EH (cell line): ENCODE measurements at places on chromosomes 7 and 10.

- DNase-seq, result no peak
These were observed 98.4 kb upstream of the FRMD4A start for GRCh38 chr10:14429043-14429700.

DNA sequence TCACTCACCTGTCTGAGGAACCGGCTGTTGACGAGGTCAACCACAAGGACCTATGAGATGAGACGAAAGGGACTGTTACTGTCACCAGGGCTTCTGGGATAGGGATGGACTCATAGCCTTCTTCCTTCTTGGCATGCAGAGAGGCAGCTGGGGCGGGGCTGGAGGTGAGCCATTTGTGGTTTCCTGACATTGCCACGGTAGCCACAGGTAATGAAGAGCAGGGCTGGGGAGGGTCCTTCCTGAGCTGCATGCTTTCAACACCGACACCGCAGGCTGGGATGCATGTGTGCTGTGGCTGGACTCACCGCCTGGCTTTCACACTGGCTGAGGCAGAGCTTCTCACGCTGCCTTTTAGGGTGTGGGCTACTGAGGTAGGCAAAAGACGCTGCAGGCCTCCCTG, 46.4 kb upstream of the MKRN1 start:
- DNase-seq, result peak; percentile 41

GRCh38 chr7:25759286-25759685, 392.7 kb upstream of the NFE2L3 start:
- DNase-seq, result no peak

DNA sequence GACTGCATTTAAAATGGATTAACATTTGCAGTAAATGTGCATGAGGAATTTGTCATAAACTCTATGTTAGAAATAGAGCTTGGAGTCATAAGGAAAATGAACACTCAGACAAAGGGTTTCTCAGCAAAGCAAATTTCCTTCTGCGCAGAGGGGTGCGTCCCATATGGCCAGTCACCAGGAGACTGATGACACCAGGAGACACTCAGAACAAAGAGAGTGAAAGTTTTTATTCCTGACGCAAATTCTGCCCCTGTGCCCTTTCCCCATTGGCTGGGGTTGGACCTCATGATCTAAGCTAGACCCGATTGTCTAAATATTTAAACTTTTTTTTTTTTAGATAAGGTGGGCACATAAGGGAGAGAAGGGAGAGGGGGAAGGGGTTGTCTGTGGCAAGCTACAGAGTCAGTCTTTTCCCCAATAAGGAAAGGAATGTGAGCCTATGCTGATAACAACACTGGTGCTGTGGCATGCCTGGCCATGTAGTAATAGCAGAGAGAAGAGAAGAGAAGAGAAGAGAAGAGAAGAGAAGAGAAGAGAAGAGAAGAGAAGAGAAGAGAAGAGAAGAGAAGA, 202.0 kb downstream of the POM121L12 start:
- DNase-seq, result no peak

GRCh38 chr7:37285706-37286453, 162.8 kb downstream of the ELMO1 start:
- DNase-seq, result no peak

GRCh38 chr7:99011706-99012404, 132.1 kb downstream of the SMURF1 start:
- no peak for DNase-seq

DNA sequence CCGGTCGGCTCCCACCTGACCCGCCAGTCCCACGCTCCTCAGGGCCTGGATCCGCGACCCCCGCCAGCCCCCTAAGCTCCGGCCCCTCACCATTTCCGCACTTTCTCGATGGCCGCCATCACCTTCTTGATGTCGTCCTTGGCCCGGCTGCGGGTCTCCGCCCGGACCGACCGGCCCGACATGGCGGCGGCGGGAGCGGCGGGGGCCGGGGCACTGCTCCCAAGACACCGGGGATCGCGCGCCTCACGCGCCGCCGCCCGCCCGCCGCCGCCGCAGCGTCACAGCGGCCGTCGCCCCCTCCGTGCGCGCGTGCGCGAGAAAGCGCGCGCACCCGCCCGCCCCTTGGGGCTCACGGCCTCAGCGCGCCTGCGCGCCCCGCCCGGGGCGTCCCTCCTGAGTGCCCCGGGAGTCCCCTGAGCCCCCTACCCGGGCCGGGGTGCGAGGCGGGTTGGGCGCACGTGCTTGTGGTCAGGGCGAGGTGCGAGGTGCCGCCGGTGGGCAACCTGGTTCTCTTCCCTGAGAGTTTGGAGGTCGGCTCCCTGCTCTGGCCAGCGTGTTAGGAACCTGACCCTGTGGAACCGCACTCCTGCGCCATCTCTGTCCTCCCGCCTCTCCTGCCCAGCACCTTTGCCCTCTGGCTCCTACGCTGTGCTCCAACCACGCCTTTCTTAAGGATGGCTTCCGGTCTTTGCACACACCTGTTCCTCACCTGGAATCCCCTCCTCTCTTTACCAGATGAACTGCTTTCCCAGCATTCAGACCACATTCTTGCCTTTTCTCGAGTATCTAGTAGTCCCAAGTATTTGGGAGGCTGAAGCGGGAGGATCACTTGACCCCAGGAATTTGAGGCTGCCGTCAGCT, at the start of gene BCL7B:
Gene BCL7B (minus strand): TSS at position 294 of the 861 bp plus-strand sequence. CDS start 112 bp downstream, at position 182.
- DNase-seq, result peak; percentile 68

DNA sequence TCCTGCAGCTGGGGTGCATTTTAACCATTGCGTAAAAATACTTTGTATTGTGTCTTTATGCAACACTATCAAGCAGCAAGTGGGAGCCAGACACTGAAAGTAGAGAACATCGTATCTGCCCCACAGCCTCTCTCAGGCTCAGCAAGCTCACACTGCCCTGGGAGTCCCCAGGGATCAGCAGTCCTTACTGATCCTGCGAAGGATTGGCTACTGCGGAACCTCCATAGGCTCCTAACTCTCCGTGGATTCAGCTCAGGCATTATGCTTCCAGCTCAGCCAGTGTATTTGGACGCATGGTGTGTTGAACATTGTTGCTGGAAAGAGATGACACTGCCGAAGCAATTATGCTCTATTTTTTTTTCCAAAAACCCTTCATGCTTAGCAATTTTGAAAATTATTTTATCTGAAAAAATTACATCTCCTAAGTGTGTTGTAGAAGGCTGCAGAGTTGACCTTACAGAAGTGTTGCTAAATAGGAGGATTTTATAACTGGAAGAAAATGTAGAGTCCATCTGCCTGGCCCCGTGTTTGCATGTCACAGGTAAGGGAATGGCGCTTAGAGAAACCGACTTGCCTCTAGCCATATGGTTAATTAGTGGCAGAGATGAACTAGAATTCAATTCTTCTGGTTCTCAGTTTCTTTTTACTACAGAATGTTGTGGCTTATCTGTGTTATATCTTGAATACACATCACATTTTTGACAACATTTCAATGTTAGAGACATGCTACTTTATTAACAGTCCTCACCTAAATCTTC, 276.4 kb upstream of the COBL start:
- no peak for DNase-seq

DNA sequence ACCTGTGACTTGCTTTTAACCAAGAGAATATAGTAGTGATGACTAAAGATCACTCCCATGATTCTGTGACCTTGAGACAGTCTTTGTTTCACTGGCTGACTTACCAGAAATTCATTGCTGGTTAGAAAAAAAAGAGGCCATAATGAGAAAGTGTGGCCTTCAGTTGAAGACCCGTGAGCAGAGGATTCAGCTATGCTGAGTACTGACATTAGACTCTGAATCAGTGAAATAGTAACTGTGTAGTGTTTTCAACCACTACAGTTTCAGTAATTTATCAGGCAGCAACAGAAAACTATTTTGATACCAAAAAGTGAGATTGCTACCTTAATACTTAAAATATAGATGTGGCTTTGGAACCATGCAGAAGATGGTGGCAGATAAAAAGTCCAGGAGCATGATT, 298.0 kb upstream of the KCND2 start:
- no peak for DNase-seq

DNA sequence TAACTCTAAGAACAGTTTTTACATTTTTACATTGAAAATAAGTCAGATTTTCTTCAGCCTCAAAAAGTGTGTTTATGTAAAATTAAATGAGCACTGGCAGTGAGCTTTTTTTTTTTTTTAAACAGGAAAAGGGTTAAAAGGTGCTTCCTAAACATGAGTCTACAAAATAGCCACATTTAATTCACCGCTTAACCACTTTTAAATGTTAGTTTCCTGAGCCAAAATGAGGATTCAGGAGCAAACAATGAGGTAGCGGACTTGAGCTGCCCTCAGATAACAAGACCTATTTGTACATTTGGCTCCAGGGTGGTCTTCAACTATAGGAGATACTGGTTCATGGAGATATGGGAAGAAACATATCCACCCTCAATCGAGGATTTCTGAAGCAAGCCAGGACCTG, 22.8 kb downstream of the AKR1C3 start:
- no peak for DNase-seq

- peak; percentile 85 for DNase-seq
These were observed 171.3 kb downstream of the MAGI2 start for GRCh38 chr7:79282070-79282694.

DNA sequence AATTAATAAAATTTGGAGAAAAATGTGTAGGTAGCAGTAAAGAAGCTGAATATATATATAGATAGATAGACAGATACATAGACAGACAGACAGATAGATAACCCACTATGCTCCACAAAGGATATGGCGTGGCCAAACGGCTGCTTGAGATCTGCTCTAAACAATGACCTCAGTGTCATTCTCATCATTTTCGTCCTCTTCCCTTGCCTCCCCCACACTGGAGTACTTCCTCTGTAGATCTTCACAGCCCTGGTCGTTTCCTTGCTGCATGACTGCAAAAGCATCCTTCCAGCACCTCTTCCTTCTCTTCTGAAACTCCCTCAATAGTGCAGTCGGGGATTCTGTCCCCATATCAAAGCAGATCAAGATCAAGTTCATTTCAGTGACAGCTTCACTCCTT, 35.6 kb upstream of the ATP6V0A4 start:
- no peak for DNase-seq

DNA sequence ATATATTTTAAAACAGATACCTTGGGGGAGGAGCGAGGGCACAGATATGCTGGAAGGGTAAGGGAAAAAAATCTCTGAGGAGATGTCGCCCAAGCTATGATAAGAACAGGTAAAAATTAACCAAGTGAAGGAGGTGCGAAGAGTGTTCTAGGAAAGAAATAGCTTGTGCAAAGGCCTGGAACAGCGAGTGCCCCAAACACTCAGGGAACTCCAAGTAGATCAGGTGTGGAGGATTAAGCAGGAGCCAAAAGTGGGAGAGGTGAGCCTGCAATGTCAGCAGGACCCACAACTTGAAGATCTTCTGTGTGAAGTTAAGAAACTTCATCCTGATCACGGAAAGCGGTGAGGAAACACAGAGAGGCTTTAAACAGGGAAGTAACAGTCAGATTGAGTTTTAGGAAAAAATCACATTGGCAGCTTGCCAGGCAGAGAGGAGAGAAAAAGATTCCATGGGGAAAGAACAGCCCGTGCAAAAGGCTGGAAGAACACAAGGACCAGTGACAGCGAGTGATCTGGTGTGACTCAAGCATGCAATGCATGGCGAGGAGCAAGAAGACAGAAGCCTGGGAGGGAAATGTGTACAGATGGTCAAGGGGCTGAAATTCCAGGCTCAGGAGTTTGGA, 30.7 kb downstream of the FGF8 start:
- peak; percentile 8 for DNase-seq

DNA sequence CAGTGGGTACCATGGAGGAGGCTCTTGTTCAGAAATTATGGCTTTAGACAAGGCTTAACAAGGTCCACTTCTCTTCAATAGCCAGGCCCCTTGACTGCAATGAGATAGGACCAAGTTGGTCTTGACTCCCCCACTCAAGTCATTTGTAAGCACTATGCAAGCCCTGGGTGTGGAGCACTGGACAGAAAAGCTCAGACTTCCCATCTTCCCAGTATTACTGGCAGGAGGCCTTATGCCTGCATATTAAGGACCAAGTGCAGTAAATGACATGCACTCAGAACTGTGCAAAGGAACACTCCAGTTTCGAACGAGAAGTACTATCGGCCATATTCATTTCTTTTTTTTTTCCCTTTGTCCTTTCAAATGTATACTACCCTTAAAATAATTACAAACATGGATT, 318.3 kb upstream of the LRRN3 start:
- DNase-seq, result no peak

- DNase-seq, result no peak
These were observed 133.3 kb downstream of the EXOC4 start for GRCh38 chr7:133386205-133386604.

GRCh38 chr10:5497289-5497688, 2.1 kb downstream of the CALML5 start:
- no peak for DNase-seq
